Heart left ventricle (tissue), 16 donors: ENCODE measurements at places on chromosomes 13 and 19.

DNA sequence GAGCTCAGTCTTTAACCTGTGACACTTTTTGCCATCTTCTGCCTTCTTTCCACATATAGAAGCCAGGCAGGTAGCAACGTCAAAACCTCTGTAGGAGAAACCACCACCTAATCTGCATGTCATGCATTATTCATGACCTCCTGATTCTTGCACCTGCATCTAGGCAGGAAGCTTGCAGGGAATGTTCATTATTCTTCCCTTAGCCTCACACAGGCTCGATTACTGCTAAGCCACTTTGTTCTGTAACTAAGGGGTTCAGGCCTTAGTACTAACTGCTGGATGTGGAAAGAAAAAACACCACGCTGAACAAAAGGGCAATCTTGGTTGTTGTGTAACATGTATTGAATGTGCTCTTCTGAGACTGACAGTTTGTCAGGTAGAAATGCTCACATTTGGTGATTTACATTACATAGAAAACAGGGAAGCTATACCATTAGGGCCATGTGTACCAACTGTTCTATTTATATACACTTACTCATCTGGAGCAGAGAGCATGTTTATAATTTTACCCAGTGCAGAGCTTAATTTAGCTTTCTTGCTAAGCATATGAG, 366.9 kb downstream of the KLF12 start:
- no peak for DNase-seq

DNA sequence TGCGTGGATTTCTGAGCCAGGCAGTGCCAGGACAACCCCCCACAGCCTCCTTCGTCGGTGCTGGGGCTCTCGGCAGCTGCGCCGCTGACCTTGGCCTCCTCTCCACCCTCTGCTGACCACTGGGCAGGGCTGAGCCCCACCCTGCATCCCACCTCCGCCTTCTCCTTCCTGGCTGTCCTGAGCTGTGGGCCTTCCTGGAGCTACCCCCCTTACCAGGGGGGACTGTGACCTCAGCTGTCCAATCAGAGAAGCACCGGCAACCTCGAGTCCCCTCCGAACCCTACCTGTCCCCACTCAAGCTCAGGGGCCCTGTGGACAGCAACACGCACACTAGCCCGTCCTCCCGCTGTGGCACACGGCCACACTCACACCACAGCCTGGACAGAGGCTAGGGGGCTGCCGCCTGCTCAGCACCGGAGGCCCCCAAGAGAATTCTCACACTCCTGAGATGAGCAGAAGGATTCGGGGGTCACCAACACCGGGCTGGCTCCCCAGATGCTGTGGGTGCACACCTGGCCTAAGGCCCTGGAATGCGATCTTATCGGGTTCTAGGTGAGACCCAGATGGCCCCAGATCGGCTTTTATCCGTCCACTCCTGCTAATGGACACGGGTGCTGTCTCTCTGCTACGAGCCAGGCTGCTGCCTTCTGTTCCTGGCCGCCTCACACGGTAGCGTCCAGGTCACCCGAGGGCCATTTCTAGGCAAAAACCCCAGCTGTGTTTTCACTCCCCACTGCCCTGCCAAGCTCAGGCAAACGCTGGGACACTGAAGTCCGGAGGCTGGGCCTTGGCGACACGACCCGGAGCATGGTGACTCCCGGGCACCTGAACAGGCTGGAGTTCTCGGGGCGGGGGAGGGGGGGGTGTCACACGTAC, 32.5 kb upstream of the CACTIN start:
- no peak for DNase-seq

DNA sequence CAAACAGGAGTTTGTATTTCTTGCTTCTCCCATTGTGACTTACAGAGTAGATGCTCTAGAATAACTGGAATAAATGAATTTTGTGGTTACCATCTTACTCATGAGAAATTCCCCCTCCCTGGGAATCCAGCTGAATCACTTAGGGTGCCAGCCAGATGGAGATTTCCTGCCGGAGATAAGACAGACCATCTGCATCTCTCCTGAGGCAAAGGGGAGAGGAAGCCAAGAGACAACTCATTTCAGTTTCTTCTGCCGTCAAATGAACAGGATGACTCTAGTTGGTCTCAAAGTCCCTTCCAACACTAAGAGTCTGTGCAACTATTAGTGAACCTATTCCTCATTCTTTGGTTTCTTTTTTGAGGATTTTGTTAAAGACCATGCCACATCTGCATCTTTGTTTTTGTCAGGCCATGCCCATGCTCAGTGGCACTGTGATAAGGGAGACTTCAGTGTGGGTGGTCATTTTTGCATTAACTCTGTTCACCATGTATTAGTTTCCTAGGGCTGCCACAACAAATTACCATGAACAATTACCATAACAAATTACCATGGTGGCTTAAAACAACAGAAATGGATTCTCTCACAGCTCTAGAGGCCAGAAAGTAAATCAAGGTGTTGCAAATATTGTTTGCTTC, 112.8 kb downstream of the NDFIP2 start:
- no peak for DNase-seq

DNA sequence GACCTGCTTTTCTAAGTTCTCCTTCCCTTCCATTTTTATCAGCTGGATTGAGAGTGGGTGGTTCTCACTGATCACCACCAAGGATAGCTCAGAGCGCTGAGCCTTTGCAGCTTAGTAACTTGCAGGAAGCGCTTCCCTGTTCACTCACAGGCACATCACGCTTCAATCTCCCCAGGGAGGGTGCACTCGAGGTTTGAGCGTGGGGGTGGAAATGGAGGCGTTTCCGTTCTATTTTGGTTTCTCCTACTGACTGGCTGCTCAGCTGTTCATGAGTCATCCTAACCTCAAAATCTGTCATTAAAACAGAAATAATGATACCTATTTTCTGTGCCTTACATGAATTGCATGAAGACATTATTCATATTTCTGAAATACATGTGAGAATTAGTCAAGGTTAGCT, 292.1 kb downstream of the SPRY2 start:
- peak; percentile 93 for DNase-seq

- DNase-seq = peak; percentile 13
These were observed 221.8 kb downstream of the OLFM4 start for GRCh38 chr13:53250272-53250875.

DNA sequence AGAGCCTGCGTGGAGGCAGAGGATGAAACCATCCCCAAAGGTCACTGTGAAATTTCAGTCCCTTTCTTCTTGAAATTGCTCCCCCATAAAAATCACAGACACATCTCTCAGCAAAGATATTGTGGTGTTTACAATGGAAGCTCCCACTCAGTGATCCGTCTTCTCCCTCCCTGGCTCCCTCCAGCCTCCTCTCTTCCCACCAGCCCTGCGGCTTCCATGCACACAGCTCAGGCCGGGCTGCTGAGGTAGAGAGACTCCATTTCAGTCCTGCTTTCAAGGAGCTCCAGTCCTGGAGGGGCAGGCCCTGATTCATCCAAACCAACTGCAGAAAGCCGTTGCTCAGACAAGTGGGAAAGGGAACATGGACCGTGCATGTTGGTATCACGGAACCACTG, 24.0 kb upstream of the MIER2 start:
- peak; percentile 42 for DNase-seq

- peak; percentile 87 for DNase-seq
These were observed 381 bp downstream of the CKAP2 start for GRCh38 chr13:52455677-52456041.

DNA sequence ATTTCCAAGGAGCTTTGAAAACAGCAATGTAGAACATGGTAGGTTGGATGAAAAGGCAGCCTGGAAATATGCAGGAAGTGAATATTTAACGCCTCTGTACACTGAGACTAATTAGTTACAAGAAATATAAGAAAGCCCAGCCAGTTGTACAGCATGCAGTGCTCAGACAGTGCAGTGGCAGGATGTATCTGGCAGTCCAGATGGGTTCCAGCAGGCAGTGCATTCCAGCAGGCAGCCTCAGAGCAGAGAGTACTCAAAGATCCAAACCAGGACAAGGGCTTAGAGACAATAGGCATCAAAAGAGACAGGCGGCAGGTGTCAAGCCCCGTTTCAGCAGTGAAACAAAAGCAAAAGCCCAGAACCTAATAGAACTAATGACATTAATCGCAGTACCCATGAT, 2776.3 kb downstream of the PCDH9 start:
- DNase-seq = no peak

GRCh38 chr13:75691183-75691582, 55.1 kb downstream of the LMO7 start:
- DNase-seq = no peak

DNA sequence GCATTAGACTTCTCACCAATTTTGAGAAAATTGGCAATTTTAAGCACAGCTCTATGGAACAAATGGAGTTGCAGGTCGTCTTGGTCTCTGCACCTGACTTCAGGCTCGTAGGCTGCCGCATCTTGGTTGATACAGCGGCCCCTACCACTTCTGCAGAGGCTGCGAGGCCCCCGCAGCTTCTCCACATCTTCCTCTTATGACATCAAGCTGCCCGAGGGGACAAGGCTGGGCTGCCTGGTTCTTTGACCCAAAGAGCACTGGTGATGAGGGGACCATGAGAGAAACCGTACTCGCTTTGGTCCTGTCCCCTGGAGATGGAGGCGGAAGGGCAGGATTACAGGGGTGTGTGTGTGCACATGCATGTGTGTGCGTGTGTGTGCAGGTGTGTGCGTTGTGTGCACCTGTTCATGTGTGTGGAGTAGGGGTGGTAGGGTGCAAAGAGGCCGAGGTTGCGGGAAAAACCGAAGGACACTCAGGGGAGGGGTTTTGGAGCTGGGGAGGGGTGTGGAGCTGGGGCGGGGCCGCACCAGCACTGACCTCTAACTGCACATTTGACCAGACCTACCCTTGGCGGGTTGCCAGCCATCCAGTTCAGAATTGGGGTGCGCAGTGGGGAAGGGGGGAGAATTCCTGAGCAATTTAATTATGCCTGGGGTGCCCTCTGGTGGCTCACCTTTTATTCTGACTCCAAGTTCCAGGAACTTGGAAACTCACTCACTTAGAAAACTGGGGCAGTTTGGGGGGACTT, 65.1 kb upstream of the ARHGEF7 start:
- DNase-seq = no peak

GRCh38 chr13:45370922-45371406, 30.0 kb upstream of the TPT1 start:
- peak; percentile 71 for DNase-seq
